ENCODE measurements at places on chromosomes 1 and 21.

DNA sequence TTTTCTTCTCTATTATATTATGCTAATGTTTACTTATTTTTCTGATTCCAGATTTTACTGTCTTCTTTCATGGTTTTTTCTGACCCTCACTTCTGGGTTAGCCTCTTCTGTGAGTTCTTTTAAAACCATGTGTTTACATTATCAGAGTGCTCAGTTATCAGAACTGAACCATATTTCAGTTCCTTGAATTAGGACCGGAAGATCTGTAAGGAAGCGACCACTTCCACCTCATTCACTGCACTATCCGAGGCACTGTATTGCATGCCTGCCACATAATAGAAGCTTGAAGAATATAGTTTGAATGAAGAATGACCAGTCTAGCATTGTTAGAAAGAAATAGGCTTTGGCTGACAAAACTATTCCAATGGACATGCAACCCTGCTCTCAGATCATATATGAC is 281.0 kb upstream of the DEPDC1 start:
- DNase-seq, result no peak

DNA sequence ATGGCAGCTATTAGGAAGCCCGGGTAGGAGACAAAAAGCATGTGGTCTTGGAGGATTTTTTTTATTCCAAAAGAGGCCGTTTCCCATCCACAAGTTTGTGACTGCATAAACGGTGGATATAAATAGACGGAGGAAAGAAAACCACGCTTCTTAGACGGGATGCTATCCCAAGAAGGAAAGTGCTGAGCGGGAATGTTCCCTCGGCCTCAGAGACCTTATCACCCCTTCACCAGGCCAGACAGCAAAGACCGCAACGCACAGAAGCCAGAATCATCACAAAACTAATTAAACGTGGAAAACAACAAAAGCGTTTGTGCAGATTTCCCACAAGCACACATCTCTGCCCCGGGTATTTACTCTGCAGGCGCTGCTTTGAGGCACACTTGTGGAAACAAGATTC is 43.2 kb downstream of the HLCS start:
- no peak for DNase-seq

DNA sequence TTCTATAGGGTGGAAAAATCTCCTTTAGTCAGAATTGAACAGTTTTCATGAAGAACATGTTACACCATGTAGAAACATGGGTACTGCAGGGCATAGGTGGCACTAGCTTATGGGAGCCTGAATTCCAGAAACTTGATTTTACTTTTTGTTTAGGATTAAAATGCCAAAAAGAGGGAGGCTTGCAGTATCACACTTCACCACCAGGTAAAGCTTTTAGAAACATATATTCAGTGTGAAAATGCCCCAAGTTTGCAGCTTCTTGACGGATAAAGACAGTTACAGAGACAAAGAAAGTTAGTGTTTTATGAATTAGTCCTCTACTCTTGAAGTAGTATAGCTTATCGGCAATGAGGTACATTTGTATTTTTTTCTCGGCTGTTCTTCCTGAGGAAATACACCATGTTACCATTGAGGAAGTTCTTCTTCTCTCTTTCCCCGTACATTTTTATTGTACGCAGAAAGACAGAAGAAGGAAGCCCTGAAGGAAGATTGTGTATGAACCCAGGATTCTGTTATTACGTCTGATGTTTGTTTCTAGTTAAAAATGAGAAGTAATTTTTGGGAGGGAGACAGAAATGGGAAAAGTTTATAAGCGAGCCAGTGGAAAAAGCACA is 66.1 kb downstream of the PBX1 start:
- DNase-seq, result no peak

DNA sequence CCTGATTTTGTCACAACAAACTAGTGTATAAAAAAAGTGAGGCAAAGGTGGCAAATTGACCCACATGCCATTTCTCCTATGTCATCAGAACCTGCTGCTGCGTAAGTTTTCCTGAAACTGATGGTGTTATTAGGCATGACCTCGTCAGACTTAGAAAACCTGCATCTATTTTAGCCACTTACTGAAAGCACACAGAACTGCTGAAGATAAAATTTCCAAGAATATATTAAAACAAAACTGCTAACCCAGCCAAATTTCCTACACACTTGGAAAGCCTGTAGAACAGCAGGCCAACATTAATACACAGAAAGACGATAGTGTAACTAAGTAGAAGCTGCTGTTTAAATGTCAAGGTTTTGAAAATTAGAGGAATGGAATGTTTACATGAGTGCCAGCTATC is 674.5 kb upstream of the CXADR start:
- DNase-seq, result no peak

DNA sequence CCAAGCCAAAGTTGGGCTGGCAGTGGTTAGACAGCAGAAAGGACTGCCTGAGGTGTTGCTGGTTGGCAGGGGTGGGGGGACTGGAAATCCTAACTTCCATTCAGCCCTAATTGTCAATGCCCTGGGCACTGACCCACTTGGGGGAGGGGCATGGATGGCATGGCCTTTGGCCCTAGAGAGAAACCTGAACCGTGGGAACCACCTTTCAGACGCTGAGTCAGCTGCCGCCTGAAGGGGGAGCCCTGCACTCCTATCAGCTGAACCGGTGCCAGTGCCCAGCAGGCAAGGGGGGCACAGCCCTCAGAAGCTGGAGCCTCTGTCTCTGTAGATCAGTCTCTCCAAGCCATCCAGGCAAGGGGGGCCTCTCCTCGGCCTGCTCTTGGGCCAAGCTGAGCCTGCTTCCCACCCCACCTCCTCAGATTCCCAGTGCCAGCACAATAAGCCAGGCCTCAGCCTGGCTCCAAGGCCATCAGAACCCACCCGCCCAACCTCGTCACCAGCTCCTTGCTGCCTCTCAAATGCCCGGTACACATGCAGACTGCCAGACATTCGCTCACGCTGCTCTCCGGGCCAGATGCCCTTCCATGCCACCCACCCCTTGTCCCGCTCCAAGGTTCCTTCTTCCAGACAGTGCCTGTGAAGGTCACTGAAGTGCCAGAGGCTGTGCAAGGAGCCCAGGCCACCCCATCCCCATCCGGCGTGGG is 11.6 kb downstream of the TINAGL1 start:
- peak; percentile 61 for DNase-seq

- DNase-seq, result no peak
Observed at GRCh38 chr1:92544756-92545165, 58.0 kb upstream of the GFI1 start.

- no peak for DNase-seq
Observed at GRCh38 chr1:204760757-204761156, 75.2 kb upstream of the LRRN2 start.

DNA sequence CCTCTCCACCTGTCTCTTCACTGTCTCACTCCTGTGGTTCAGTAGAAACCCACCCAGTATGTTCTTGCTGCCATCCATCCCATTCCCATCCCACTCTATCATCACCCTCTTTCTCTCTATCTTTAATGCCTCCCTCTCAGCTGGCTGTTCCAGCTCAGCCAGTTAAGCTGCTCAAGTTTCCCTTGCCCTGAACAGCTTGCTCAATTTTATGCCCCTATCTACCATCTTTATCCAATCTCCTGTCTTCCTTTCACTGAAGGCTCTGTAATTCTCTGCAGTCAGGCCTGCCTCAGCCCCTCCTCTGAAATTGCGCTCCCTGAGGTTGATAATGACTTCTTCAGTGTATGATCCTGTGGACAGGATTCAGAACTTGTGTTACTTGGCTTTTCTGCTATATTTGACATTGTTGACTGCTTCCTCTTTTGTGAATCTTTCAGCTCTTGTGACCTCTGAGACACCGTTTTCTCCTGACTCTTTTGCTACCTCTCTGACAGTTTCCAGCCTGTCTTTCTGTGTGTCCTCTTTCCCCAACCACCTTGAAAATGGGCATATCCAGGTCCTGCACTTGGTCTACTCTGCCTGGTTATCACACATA is 13.9 kb upstream of the BCAR3 start:
- peak; percentile 75 for DNase-seq

DNA sequence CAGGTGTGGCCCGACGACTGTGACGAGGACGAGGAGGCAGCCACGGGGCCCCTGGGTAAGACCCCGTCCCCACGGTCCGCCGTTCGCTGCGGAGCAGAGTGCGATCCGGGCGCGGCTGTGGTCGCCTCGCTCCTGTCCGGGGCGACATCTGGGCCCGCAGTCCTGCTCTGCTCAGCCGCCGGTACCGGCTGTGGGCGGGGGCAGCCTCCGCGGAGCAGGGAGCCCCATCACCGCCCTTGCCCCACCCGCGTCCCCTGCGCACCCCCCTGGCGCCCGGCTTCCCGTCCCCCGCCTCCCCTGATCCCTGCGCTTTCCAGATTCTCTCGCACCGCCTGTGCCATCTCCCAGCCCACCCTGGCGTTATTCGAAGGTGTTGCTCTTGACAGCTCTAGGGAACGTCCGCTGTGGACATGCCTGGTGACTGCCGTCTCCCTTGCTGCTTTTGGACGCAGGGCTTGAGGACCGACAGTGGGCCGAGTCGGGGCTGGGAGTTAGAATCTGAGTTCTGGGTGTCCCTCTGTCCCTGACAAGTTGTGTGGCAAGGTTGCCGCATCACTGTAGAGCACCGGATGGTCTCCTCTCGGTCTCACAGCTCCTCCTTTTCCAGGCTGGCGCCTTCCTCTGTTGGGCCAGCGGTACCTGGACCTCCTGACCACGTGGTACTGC is 596 bp downstream of the TOR3A start:
- DNase-seq, result peak; percentile 65

- no peak for DNase-seq
Observed at GRCh38 chr21:14751602-14752344, 205.7 kb upstream of the SAMSN1 start.

DNA sequence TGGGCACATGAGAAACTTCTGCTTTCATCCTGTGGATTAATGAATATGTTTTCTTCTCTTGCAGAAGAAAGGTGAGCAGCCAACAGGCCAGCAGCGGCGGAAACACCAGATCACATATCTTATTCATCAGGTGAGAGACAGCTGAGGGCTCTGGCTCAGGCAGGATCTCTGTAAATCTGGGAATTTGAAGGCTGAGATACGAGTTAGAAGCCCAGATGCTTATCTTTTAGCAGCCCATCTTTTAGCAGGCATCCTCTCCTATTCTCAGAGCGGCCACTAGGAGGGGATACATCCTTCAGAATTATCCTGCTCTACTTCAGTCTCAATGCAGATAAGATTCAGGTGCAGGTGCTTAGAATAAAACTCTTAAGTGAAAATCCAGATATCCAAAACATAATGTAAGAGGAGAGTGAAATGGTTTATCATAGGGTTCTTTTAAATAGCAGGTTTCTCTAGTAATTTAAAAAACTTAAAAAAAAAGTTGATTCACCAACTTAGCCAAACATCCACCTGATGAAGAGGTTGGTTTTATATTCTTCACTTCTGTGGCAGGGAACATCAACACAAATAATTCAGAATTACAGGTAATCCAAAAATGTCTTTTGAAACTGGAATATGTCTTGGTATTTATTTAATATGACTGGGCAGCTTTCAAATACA is 19.3 kb downstream of the SH2D2A start:
- DNase-seq, result peak; percentile 65

GRCh38 chr1:232459087-232459486 is 170.8 kb downstream of the SIPA1L2 start:
- DNase-seq, result no peak

GRCh38 chr1:200654660-200655059 is 15.0 kb downstream of the DDX59 start:
- peak; percentile 68 for DNase-seq

DNA sequence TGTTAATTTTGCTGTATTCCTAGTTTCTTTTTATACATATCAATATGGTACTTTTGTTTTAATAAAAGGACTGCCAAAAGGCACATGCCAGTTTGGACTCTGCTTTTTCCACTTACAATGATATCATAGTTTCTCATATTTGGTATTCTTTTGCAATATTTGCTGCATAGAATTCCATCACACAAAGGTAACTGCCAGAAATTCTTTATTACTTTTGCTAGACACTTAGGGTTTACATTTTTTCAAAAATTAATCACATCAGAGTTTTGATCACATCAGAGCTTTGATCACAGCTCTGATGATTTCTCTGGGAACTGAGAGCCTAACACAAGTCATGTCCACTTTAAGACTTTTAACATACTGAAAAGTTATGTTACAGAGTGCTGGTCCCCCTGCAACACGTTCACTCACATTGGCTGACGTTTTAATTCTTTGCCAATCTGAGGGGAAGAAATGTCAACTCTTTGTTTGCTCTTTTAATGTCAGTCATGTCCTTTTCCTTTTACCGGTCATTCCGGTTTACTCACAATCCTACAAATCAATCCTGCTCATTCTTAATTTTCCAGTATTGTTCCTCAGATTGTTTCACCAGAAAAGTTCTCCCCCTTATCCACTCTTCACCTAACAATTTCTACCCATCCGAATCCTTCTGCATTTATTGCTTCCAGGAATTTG is 1.1 kb upstream of the CD46 start:
- no peak for DNase-seq

- no peak for DNase-seq
Observed at GRCh38 chr1:50285994-50286393, 137.2 kb downstream of the DMRTA2 start.

DNA sequence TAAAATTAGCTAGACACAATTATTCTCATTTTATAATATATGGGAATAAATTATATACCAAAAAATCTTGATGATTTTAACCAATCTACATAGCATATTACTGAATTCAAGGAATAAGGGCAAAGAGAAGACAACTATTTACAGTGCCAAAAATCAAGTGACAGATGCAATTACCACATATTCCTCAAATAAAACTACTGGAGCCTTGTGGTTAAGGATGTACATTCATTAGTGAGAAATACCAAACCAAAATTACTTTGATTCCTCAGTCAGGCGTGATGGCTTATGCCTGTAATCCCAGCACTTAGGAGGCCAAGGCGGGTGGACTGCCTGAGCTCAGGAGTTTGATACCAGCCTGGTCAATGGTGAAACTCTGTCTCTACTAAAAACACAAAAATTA is 68.8 kb upstream of the RBM34 start:
- DNase-seq, result no peak

DNA sequence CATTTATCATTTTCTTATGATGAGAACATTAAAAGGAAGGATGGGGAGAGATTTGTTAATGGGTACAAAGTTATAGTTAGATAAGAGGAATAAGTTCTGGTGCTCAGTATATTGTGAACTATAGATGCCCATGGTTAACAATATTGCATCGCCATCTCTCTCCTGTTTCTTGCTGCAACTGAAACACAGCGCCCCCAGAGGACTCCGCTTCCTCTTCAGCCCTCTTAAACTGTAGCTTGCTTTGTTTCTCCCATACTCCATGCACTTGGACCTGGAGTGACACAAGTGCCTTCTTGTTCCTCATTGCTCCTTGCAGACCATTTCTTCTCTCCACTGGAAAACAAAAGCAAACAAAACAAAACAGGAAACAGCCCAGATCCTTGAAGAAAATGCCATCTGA is 70.1 kb upstream of the NTPCR start:
- DNase-seq, result peak; percentile 20

DNA sequence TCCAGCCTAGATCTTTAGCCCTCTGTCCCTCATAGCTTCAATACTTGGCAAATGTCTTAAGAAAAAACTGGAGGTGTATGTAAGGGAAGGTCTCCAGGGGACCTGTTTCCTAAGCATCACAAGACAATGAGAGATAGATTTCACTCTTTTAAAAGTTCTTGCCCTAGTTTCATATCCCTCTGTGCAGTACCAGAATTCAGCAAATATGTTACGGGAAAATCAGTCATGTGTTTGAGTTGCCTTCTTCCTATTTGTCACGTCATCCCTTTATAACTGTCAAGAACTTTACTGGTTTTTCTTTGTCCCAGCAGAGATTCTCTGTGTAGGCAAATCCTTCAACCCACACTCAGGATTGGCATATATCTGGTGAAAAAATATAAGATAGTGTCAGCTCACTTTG is 32.3 kb downstream of the DNASE2B start:
- peak; percentile 72 for DNase-seq

- no peak for DNase-seq
Observed at GRCh38 chr1:1325288-1326074, 879 bp downstream of the CPTP start.

Data from suppressor macrophage treated with lipopolysaccharide for 1 hour (primary cell).